ENCODE measurements at places on chromosomes 5 and 9.

GRCh38 chr9:114382699-114383520, 4.9 kb downstream of the AKNA start:
- DNase-seq: no peak

GRCh38 chr5:96601715-96602244, 60.4 kb upstream of the CAST start:
- peak; percentile 8 for DNase-seq

DNA sequence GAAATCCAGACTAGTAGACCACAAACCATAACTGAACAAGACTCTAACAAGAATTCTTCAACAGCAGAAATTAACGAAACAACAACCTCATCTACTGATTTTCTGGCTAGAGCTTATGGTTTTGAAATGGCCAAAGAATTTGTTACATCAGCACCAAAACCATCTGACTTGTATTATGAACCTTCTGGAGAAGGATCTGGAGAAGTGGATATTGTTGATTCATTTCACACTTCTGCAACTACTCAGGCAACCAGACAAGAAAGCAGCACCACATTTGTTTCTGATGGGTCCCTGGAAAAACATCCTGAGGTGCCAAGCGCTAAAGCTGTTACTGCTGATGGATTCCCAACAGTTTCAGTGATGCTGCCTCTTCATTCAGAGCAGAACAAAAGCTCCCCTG, 68.6 kb downstream of the VCAN start:
- no peak for DNase-seq

GRCh38 chr5:103901885-103902284, 339.3 kb upstream of the NUDT12 start:
- no peak for DNase-seq

GRCh38 chr5:121171361-121171760, 680.3 kb upstream of the FTMT start:
- no peak for DNase-seq

- no peak for DNase-seq
Measured at GRCh38 chr9:70811638-70812037, 309.8 kb downstream of the TRPM3 start.

DNA sequence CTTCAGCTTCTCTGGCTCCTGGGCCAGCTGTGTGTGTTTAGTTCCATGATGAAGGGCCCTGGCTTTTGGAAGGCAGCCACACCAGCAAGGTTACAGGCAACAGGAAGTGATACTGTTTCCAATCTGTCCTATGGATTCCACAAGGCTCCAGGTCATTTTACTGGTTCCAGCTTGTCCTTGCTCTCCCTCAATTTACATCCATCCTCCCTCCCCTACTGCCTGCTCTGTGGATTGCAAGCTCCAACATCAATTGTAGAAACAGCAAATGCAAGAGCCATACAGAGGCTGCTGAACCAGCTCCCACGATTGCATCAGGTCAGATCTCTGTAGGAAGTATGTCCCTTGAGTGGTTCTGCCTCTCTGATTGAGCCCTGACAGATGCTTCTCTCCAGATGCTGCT, 409.8 kb downstream of the NTRK2 start:
- DNase-seq: no peak

- DNase-seq: no peak
Measured at GRCh38 chr5:126878634-126879033, 101.7 kb downstream of the LMNB1 start.

- no peak for DNase-seq
Measured at GRCh38 chr9:68727636-68728035, 22.6 kb downstream of the PIP5K1B start.

DNA sequence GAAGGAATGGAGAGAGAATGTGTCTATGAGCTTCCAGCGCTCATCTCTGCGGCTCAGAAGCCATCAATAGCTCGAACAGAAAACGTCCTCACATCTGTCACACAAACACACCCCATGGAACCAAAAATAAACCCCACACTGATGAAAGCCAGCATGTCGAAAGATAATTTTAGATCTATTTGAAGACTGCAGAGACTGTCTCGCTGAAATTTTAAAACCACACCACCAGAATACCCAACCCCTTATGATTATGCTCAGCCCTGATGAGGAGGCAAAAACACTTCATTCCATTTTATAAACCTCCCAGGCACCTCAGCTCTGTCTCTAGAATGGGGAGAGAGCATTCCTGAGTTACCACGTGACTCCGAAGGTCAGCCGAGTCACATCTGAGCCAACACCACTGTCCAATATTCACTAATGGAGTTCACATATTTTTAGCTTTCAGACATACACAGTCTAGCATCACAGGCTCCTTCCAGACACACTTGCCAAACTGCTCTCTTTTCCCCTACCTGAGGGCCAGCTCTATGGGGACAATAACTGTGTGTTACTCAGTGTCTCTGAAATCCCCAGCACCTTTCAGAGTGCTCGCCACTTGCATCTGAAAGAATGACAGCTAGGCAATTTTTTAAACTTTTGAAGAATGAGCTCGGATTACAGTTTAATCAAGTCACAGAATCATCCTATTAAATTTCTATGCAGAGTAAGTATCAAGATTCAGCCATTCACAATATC, 63.2 kb downstream of the SERINC5 start:
- DNase-seq: no peak

GRCh38 chr5:80128141-80128540, 93.0 kb downstream of the THBS4 start:
- DNase-seq: no peak

- DNase-seq: no peak
Measured at GRCh38 chr9:137664676-137665075, 45.9 kb downstream of the EHMT1 start.

DNA sequence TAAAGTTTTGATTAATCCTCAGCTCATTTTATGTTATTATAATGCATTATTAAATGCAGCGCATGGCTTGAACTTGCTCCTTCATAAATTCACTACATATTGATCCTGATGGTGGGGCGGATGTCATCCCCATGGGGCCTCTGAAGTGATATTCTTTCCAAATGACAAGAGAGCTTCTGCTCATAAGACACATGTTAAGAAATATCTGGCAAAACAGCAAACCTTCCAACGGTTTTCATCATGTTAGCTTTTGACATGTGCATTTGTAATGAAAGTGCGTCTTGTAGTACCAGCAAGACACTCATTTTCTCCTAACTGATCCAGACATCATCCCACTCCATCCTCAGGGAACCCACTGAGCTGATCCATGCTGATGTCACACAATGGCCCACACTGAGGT, 45.7 kb downstream of the SEMA5A start:
- DNase-seq: no peak

GRCh38 chr5:151026679-151027078, 6.3 kb downstream of the GPX3 start:
- no peak for DNase-seq

DNA sequence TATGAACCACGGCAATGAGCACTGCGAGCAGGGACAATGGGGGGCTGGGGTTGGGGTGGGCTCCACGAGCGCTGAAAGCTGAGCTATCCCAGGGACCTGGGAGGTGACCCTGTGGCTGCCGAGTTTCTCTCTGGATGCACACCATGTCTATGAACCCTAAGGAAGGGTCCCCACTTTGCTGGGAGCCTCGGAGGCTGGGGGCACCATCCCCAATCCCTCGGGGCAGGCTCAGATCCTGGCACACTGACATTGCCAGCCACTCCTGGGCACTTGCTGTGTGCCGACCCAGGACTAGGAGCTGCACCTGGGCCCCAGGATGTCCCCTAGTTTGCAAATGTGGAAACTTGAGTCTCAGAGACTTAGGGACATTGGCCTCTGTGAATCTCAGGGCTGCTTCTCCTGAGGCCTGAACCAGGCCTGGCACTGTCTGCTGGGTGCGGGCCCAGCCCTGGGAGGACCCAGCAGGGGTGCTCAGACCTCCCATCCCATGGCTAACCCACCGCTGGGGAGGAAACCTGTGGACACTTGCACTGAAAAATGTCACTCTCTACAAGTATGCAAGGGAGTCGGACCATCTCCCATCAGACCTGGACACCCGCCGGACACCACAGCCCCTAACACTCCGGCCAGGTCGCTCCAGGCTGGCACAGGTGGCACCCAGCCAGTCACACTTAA, 13.0 kb upstream of the CAMSAP1 start:
- no peak for DNase-seq

DNA sequence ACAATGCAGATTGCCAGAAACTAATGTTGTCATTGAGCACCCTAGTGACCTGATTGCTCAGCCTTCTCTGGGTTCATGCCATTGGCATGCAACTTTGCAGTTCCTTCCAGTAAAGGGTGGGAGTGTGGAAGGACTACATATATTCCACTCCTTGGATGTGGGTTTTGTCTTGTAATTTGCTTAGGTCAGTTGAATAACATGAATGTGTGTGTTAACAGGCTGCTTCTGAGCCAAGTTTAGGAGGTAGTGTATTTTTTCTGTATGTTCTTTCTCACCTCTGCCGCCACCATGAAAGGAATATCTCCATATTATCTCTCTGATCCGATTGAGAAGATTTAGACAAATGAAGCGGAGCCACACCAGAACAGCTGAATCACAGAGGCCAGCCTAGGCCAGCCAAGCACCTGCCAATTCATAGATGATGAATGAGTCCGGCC, 1929.6 kb upstream of the CDH6 start:
- DNase-seq: no peak

- no peak for DNase-seq
Measured at GRCh38 chr9:96461336-96461735, 11.4 kb downstream of the HABP4 start.

GRCh38 chr5:114734238-114734637, 372.4 kb downstream of the KCNN2 start:
- no peak for DNase-seq

DNA sequence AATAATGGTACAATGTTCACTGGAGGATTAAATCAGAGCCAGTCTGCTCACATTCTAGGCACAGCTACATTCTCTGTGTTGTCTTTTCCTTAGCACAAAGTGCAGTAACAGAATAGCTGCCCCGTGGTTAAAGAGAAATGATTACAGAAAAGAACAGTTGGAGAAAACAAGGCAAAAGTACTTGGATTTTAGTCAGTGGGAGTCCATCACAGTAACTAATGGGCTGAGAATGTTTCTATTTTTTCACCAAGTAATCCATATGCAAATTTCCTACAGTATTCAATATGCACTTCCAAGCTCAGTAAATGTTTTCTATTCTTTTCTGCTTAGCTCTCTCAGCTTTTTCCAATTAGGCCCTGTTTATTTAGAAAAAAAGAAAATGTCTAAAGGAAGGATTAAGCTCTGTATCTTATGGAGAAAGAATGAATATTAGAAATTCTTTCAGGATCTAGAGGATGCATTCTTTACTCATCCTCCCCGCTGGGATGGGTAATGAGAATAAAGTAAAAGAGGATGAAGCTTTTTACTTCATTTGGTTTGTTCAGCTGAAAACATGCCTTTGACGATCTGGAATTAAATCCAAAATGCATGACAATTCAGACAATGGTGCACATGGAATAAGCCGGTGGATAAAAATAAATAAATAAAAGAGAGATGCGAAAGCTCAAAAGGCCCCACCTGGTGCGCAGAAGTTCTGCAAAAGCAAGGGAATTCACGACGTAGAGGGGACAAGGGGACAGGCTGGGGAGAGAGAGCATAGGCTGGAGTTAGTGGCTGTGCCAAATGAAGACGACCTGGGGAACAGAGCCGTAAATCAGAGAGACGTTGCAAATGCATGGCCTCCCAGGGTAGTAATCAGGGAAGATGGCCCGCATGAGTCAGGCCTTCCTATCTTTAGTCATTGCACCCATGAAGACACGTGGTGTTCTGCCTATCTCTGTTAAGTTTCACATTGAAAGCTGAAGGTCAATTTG, 345.2 kb downstream of the GLIS3 start:
- no peak for DNase-seq

DNA sequence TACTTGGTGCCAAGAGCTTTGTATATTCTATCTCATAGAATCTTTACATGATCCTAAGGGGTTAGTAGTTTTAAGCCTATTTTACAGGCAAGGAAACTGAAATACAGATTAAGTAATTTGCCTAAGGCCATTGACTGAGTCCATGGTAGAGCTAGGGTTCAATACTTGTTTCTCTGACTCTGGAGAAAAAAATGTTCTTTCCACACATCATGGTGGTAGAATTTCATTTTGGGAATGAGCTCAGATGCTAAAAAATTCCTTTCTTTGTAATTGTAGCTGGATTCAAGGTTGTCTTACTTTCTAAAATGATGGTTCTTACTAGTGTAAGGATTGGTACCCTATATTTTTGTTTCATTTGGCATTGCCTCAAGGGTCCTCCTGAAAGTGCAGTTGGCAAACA, 86.0 kb downstream of the ANKRD55 start:
- DNase-seq: no peak

GRCh38 chr5:149932445-149933350, 11.9 kb downstream of the PDE6A start:
- no peak for DNase-seq

DNA sequence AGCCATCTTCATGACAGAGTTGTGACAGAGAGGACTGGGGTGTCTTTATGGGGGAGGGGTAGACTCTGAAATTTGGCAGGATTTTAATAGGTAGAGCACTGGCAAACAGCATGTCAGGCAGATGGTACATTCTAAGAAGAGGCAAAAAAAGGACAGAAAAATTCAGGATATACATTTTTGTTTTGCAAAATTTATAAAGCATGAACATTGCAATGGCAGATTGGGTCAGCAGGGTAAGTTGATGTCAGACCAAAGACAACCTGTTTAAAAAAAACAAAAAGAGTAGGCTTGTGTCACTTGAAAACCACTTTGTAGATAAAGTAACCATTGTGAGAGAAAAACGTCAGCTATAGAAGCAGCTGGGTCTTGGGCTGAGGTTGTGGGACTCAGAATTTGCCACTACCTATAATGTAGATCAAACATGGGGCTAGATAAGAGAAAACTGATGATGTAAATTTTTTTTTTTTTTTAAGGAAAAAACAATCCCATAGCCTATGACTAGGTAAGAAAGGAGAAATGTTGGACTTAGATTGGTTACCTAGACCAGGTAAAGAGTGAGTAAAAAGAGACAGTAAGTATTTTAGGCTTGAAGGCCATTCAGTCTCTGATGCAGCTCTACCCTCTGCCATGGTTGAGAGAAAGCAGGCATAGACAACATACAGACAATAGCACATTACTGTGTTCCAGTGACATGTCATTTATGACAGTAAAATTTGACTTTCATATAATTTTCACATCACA, 8.3 kb downstream of the CAMK4 start:
- no peak for DNase-seq

DNA sequence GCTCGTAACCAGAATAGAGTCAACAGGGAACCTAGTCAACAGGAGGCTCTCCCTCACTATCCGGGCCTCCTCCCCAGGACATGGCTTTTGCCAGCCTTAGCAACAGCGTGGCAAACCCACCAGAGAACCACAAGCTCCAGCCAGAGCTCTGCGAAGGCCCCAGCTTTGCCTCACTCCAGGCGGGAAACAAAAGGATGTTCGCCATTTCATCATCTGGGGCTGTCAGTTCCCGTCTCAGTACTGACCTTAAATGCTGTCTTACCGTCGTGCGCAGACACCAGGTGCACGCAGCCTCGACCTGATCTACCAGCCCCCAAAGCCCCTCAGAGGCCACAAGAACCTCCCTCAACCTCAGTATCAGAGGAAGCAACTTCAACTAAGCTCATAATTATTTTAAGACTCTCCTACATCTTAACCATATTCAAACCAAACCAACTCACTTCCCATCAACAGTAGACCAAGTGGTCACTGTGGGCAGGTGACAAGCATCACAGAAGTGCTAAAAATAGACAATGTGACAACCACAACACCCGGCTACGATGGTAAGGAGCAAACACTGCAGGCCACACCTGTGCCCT, 71.4 kb downstream of the SEMA4D start:
- DNase-seq: no peak

All from NCI-H2171 (cell line).